ENCODE measurements at places on chromosomes 7 and 10.

- DNase-seq: no peak
Measured at GRCh38 chr10:125190414-125190813, 30.1 kb upstream of the CTBP2 start.

- DNase-seq: no peak
Measured at GRCh38 chr7:25675789-25676474, 447.6 kb upstream of the NPVF start.

GRCh38 chr10:11830836-11831519, 7.8 kb downstream of the PROSER2 start:
- DNase-seq: no peak

DNA sequence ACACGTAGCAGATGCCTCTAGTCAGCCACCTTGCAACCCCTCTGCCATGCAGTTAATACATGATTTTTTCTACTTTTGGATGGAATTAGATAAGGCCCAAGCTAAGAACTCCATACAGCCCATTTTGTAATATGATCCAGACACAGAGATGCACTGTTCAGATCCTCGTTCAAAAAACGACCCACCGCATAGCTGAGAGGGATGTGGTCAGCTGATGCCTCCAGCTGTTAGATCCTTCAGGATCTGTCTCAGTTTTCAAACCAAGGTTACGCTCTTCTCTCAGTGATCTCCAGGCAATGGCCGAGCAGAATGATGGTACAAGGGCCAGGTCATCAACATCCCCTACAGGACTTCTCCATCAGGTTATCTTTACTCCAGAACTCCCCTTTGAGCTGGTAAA, 881.7 kb upstream of the C7orf33 start:
- DNase-seq: no peak

- no peak for DNase-seq
Measured at GRCh38 chr7:130894146-130894908, 160.3 kb upstream of the KLF14 start.

GRCh38 chr7:141785706-141786552, 4.1 kb upstream of the TAS2R5 start:
- peak; percentile 33 for DNase-seq

- no peak for DNase-seq
Measured at GRCh38 chr10:123669886-123670285, 3.7 kb downstream of the GPR26 start.

DNA sequence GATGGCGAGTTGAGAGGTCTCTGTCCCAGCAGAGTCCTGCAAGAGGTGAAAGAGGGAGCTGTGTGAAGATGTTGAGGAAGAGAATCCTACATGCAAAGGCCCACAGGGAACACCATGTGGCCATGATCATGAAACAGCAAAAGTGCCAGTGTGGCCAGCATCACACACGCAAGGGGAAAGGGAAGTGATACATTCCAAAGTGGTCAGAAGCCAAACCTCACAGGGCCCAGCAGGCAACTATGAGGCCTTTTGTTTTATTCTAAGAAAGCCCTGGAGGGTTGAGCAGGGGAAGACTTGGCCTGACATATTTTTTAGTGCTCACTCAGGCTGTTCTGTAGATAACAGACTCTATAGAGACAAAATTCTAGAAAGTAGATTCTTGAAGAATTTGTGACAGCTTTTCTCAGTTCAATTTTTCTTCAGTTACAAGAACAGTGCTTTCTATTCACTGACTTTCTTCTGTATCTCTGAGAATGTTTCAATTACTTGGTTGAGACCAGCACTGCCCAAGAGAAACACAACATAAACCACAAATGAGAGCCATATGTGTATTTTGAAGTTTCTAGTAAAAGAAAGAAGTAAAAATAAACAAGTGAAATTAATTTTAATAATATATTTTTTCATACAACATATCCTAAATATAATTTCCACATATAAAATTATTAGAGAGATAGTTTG, 82.3 kb downstream of the HTR7 start:
- no peak for DNase-seq

- DNase-seq: no peak
Measured at GRCh38 chr10:112313911-112314310, 30.7 kb downstream of the TECTB start.

DNA sequence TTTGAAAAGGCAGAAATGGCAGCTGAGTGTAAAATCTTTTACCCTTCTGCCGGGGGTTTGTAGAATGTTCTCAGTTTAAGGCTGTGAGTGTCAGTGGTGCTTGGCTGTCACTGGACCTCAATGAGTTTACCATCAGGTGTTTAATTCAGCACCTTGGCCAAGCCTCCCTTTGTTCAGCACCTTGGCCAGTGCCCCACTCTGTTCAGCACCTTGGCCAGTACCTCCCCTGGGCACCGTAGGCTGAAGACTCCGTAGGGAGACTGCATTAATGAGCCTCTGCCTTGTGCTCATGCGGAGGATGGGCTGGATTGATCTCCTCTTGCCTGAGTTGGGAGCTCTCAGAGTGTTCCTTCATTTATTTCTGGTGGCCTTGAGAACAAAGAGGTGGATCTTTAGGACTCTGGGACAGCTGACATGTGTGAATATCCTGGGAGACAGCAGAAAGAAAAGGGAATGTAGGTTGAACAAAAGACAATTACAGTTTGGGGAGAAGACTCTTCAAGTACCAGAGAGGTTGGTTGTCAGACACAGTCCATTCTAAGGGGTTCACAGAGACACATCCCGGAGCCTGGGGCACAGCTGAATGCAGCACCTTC, 1.6 kb downstream of the FAM24A start:
- DNase-seq: no peak

- DNase-seq: no peak
Measured at GRCh38 chr7:18116661-18117060, 89.0 kb upstream of the PRPS1L1 start.

- DNase-seq: no peak
Measured at GRCh38 chr10:80415734-80416478, 7.6 kb downstream of the PRXL2A start.

DNA sequence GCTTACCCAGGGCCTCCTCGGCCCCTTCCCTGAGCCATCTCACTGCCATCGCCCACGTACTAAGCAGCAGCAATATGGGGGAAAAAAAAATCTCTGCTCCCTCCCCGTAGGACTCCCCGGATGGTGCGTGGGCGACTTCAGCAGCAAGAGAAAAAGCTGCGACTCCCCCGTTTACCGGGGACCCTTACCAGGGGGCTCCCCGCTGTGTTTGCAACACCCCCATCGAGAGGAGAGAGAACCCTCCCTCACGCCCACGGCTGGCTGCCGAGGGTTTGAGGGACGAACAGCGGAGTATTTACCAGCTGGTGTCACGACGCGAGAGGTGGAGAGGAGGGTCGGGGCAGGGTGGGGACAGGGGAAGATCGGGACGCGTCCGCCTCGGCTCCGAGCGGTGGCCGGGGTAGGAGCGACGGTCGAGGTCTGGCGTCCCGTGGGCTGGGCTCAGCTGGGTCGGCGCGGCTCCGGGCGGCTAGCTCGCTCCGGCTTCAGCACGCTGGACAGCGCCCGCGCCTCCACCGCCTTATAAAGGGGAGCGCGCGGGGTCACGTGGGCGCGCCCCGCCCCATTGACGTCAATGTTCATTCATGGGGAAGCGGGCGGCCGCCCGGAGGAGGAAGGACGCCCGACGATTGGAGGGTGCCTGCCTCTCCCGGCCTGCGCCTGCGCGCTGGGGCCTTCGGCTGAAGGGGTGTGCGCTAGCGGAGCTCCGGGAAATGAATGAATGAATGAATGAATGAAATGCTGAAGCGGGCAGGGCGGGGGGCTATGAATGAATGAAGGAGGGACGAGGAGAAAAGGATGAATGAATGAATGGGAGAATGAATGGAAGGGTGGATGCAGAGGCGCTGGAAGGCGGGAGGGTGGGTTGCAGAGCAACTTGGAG, at the start of gene VGF:
TSS of gene VGF (minus strand) at position 495 of the 883 bp plus-strand sequence. CDS start 726 bp downstream, outside the sequence.
- peak; percentile 91 for DNase-seq

DNA sequence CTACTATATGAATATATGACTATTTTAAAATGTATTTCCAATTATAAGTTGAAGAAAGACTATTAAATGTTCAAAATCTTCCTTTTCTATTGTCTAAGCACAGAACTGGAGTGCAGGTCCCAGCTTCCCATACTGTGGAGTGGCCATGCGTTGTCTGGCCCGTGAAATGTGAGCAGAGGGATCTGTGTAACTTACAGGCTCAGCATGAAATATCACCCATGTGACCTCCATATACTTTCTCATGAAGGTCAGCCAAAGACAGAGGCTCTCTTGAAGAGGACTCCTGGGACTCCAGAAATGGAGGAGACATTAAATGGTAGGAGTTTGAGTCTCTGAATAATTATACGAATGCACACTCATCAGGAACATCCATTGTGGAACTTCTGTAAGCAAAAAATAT, 92.4 kb upstream of the CAV2 start:
- no peak for DNase-seq

- no peak for DNase-seq
Measured at GRCh38 chr7:44607141-44608068, 978 bp downstream of the OGDH start.

DNA sequence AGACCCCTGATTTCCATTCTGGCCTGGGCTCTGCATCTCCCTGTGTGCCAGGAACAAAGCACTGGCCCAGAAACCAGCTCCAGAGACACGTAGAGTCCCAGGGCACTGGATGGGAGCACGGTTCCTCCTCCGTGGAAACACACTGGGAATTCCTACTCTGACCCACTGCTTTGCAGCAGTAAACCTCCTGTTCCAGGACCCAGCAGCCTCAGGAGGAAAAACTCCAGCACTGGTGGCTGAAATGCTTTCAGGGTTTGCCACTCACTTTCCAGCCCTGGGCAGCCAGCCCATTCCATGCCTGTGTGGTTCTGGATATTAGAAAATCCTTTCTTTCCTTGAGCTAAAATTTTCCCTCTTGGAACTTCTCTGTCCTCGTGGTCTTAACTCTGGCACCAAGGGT, 58.0 kb downstream of the FAM171A1 start:
- DNase-seq: no peak

DNA sequence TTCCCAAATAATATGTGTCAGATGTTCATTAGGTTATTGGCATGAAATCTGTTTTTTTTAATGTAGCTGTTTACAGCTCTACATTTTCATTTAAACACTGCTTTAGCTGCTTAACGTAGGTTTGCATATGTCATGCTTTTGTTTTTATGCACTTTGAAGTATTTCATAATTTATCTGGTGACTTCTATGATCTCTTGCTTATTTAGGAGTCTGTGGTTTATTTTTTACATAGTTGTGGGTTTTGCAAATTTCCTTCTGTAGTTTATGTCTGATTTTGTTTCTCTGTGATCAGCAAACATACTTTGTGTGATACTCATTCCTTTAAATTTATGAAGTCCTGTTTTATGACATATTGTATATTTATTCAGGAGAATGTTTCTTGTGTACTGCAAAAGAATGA, 606.5 kb upstream of the PFKP start:
- DNase-seq: no peak

DNA sequence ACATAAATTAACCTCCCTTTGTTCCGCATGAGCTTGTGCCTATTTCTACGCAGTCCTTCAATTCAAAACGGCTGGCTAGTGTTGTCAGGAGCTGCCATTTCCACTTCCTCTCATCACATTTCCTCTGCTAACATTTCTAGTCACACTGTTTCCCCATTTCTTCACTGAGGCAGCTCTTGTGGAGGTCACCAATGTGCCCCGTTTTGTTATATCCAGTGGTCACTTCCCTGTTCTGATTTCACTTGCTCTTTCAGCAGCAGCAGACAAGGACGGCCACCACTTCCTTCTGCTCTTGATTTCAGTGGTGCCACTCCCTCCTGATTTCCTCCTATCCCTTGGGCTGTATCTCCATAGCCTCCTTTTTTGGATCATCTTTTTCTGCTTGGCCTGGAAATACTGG, 64.8 kb upstream of the SEC61G start:
- DNase-seq: no peak

- DNase-seq: no peak
Measured at GRCh38 chr7:47730142-47730541, 148.2 kb upstream of the TNS3 start.

- no peak for DNase-seq
Measured at GRCh38 chr7:4103352-4104091, 578.6 kb upstream of the FOXK1 start.

- no peak for DNase-seq
Measured at GRCh38 chr10:29532256-29532878, 102.4 kb downstream of the SVIL start.

DNA sequence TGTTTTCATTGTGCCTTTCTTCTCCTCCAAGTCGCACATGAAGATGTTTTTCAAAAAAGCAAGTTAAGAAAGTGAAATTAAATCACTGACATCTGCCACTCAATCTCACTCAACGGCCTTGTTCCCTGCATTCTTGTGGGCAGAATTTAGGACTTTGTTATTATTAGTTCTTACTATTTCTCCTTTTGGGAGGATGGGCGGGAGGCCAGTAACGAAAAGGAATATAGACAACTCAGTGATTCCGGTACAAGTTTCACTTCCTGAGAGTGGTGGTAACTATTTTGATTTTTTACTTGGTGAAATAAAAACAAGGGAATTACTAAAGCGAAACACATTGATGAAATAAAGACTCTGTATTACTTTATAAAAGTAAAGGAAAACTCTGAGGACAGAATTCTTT, 231.9 kb upstream of the HABP2 start:
- no peak for DNase-seq

GRCh38 chr7:138396251-138397070, 63.6 kb upstream of the TRIM24 start:
- no peak for DNase-seq

DNA sequence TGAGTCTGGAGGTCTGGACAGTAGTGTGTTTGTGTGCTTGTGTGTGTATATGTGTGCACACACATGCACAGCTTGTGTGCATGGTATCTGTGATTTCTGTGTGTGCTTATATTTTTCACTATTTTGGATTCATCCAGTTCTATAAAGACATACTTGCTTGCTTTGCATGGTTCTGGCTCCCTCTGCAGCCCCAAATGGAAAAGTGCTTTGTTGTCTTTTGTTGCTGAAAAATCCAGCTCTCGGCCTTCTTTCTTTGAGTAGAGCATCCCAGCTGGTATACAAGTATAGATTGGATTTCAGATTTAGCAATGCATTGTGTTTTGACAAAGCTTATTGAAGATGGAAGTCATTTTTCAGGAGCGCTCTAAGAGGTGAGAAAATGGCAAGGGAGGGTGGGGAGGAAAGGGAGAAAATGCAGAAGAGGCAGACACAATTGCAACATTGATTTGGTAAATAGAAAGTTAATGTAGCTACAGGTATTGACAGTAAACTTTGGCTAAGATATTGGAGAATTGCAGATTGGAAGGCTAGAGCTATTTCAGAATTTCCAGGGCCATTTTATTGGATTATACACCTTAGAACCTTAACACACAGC, 333.9 kb downstream of the AUTS2 start:
- DNase-seq: no peak
